ENCODE measurements at places on chromosomes 6 and 20.
A peak's percentile ranks its signal among the peaks of the same experiment; 100 is the strongest.

- DNase-seq: peak; percentile 6
These were observed 744 bp downstream of the RAB23 start for GRCh38 chr6:57221191-57221935.

- DNase-seq: peak; percentile 18
These were observed 65.7 kb downstream of the PSMG4 start for GRCh38 chr6:3324262-3324942.

- no peak for DNase-seq
These were observed 175.4 kb upstream of the FLRT3 start for GRCh38 chr20:14512839-14513238.

DNA sequence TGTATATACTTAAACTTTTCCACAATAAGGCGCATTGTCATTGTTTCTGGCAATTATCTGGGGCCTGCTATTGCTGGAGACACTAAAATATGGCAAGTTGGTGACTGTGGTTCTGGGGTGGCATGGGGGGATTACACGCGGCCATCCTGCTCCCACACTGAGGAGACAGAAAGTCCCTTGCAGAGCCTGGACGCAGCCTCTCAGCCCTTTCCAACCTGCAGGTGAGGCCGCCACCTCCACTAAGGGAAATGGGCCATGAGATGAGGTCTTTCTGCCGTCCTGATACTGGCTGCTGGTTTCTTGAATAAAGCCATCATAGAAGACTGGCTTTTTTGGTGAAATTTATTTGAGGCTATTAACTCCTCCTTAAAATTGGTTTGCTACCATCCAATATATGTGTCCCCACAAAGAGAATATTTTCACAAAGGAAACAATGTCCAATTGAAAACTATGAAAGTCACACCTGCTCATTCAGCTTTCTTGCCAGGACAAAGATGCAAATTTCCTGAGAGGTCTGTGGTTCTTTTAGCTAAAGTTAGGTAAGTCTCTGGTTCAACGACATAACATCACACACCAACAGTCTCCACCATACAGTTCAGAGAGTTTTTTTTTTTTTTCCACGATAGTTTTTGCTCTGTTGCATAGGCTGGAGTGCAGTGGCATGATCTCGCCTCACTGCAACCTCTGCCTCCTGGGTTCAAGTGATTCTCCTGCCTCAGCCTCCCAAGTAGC, 13.0 kb downstream of the TXNDC5 start:
- DNase-seq: no peak
